ENCODE measurements at places on chromosomes 7 and 10.

- no peak for DNase-seq
Observed at GRCh38 chr7:12771378-12771877, 84.0 kb downstream of the ARL4A start.

- no peak for DNase-seq
Observed at GRCh38 chr10:92810934-92811532, 37.3 kb upstream of the EXOC6 start.

GRCh38 chr7:73822319-73823173 lies 8.2 kb upstream of the CLDN4 start:
- no peak for DNase-seq

DNA sequence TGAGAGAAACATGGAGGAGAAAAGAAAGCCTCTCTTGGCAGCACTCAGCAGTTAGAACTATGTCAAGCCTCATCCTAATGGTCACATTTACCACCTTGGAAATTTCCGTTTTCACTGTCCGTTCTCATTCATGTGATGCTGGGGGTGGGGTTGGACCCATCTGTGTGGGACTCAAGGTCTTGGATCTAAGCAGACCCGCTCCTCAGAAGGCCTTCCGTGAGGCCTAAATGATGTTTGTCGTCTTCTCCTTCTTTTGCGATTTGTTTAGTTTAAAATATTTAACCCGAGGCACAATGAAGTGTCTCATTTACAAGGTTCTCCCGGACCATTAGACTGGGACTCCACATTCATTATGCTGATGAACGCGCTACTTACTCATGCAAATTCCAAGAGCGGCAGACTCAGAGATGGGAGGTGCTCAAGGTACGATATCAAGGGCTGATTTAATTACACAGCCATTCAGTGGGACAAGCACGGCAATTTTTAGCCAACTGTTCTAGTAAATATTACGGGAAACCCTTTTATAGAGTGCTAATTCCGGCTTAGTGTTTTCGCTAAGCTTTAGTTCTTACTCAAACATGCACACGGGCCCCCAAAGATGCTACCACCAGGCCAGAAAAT lies 109.1 kb upstream of the EFCAB10 start:
- DNase-seq = no peak

DNA sequence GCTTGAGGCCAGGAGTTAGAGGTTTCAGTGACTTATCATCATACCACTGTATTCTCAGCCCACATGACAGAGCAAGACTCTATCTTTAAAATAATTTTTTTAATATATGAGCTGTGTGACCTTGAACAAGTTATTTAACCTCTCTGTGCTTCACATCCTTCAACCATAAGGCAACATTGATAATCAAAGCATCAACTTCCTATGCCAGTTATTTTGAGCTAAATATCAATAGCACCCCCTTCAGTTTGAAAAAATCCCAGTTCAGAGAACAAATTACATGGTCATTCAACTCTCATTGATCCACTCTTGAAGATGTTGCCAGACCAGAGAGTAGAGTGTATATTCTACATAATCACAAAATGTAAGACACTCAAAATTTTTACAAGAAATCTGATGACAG lies 53.0 kb downstream of the ASNS start:
- DNase-seq = no peak

- DNase-seq = no peak
Observed at GRCh38 chr7:20030417-20030816, 186.8 kb downstream of the MACC1 start.

DNA sequence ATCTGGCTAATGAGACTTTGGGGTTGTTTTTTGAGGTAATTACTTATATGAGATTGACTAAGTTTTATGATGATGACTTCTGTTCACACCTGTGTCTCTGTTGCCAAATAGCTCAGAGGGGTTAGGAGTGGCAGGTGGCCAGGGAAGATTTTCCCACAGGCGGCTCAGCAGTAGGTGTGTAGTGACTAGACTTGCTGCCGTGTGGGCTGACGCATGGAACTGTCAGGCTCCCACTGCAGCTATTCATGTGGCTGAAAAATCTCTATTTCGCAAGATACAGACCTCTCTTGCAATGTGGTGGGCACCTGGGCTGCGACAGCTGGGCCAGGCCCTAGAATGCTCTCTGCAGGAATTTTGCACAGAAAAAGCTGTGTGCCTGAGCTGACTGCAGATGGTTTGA lies 1.4 kb downstream of the CPA4 start:
- DNase-seq = no peak

DNA sequence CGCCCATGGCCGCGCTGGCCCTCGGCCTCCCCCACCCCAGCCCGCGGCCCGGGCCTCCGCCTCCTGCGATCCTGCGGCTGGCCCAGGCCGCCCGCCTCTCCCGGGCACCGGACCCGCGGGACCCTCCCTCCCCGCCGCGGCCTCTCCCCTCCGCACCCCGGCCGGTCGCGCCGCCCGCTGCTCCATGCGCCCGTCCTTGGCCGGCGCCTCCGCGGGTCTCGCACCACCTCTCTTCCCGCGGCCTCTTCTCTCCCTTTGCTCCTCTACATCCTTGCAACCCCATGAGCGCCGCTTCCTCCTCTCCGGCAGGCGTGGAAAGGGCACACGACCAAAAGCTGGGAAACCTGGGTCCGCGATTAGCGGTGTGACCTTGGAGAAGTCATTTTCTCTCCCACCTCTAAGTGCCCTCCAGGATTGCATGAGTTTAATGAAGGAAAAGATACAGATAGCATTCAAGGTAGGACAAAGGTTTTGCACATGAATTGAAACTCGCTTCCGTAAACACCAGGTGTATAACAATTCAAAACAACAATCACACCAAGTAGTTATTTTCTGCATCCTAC lies 448 bp upstream of the SRPK2 start:
- peak; percentile 12 for DNase-seq

GRCh38 chr10:84375011-84375410 lies 46.6 kb downstream of the CCSER2 start:
- peak; percentile 70 for DNase-seq

- DNase-seq = no peak
Observed at GRCh38 chr7:125112850-125113249, 183.2 kb upstream of the POT1 start.

DNA sequence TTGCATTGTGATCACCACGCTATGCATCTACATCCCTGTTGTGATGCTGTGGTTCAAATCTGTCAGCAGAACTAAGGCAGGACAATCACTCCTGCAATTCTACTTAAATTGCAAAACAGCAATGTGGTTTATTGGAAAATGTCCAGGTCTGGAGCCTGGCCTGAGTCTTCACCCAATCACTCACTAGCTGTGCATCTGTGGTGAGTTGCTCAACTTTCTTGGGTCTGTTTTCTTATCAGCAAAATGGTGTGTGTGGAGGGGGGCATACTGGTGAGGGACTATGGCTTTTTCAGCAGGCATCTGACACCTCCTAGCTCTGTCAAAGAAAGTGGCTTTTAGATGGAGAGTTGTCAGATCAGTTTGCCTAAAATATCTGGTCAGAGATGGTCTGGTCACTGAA lies 108.3 kb upstream of the FEZF1 start:
- DNase-seq = no peak
